ENCODE measurements at places on chromosomes 2 and 18.

DNA sequence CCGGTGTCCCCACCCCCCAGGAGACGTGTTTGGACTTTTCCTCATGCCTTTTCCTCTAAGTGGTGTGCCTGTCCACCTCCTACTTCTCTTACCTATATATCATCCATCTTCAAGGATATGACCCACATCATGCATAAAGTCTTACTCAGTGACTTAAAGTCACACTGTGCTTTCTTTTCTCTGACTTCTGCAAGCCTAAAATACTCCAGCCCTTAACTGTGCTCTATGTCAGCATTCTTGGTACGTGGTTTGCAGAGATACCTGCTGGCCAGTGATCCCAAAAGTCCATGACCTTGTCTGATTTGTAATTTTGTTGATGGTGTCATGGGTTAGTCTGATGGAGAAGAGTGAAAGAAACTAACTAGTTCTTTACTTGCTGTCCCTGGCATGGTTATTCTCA, 393.6 kb upstream of the NRP2 start:
- no peak for DNase-seq

GRCh38 chr2:190334479-190335224, 8.7 kb upstream of the INPP1 start:
- no peak for DNase-seq

- no peak for DNase-seq
Measured at GRCh38 chr2:190215620-190216019, 104.0 kb downstream of the HIBCH start.

DNA sequence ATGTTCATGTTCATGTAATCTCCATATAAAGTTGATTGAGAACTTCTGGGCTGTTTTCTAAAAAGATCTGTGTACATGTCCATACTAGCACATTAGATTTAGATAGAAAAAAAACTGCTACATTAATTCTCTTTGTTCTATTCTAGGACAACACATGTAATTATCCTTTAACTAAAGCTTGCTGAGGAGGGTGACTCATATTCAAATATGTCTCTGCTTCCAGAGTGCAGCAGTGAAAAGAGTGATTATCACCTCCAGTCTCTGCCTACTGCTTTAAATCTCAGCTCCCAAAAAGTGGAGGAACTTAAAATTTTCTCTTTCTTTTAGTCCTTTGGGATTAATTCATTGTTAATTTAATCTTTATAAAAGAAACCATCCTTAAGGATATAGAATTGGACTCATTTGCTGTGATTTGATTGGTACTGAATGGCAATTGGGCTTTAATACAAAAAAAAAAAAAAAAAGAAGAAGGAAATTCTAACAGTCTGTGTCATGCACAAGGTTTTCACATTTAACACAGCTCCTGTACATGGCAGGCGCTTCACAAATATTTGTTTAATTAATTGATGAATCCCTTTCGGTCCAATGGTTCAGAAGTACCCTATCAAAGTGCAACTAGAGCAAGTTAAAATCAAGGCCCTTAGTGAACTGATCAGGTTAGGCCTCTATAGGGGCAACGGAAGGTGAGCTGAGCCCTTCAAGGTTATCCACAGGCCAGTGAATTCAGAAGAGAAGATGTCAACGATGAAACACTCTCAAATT, 214.0 kb upstream of the KCNJ3 start:
- peak; percentile 20 for DNase-seq

- no peak for DNase-seq
Measured at GRCh38 chr2:144438801-144439631, 80.9 kb downstream of the ZEB2 start.

DNA sequence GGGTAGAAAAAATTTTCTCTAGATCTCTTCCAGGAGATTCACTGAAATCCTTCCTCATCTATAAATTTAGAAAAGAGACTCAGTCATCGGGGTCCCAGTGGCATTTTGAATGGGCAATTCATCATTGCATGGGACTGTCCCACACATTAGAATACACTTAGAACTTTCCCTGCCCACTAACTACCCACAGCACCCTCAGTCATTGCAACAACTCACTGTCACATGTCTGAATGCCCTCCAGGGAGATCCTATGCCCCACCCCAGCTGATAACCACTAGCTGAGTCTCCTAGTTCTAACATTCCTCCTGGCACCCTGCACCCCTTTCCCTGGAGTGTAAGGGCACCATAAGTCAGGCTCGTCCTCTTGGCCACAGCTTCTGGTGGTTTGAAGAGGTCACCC, 89.6 kb downstream of the INSIG2 start:
- DNase-seq, result peak; percentile 51

DNA sequence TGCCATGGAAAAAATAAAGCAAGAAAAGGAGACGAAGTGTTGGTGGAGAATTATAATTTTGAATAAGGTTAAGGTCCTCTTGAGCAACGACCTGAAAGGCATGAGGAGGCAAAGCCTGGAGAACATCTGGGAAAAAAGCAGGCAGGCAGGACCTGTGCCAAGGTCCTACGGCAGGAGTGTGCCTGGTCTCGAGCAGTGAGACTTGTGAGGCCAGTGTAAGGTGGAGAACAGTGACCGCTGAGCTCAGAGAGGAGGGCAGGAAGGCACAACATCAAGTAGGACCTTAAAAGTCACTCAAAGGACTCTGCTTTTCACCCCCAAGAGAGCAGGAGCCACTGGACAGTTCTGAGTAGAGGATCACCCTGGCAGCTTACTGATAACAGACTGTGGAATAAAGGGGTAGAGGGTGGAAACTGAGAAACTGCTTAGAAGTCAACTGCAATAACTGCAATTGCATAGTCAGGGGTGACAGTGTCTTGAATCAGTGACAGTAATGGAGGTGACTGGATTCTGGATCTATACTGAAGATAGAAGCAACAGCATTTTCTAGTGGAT, 3.5 kb downstream of the NOL10 start:
- DNase-seq, result no peak

GRCh38 chr2:107694667-107695066, 132.0 kb upstream of the RGPD4 start:
- no peak for DNase-seq

DNA sequence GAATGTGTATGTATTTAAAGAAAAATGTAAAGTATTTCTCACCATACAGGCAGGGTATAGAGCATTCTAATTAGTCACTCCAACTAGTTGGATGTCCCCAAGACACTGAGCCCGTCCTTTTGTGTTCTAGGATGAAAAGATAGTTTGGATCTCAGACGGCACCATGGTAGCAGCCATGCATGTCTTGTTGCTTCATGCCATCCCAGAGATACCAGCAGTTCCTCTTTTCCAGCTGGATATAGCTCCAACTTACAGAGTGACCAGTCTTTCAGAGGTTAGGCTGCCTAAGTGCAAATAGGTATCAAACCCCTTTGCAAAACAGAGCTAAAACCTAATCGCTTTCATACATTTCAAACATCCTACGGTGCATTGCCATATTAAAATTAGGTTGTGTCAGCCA, 275.3 kb downstream of the MTX2 start:
- no peak for DNase-seq

GRCh38 chr18:63578357-63578958, 8.7 kb upstream of the SERPINB13 start:
- peak; percentile 75 for DNase-seq

DNA sequence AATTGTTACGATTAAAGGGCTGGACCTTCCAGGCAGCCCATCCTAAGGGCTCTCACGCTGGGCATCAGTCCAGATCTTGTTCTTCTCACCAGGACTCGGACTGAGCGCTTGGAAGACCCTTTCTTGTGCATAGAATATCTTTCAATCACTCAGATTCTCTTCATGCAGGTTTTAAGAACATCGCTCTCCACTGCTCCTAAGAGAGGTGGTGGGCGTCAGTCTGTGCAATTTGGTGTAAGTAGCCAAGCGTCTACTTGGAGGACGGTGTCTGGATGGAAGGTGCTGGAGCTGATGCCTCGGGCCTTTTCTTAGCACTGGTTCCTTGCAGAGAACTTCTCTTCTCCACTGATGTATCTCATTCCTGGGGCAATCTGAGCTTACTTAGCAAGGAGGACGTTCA, 68.7 kb downstream of the ASB1 start:
- DNase-seq, result no peak

GRCh38 chr2:236237468-236238190, 26.6 kb downstream of the ASB18 start:
- no peak for DNase-seq

- peak; percentile 99 for DNase-seq
Measured at GRCh38 chr2:74178211-74179062, at the start of gene MOB1A. TSS of gene MOB1A (minus strand) at chr2:74178879. CDS start at chr2:74178674, 205 bp downstream.

DNA sequence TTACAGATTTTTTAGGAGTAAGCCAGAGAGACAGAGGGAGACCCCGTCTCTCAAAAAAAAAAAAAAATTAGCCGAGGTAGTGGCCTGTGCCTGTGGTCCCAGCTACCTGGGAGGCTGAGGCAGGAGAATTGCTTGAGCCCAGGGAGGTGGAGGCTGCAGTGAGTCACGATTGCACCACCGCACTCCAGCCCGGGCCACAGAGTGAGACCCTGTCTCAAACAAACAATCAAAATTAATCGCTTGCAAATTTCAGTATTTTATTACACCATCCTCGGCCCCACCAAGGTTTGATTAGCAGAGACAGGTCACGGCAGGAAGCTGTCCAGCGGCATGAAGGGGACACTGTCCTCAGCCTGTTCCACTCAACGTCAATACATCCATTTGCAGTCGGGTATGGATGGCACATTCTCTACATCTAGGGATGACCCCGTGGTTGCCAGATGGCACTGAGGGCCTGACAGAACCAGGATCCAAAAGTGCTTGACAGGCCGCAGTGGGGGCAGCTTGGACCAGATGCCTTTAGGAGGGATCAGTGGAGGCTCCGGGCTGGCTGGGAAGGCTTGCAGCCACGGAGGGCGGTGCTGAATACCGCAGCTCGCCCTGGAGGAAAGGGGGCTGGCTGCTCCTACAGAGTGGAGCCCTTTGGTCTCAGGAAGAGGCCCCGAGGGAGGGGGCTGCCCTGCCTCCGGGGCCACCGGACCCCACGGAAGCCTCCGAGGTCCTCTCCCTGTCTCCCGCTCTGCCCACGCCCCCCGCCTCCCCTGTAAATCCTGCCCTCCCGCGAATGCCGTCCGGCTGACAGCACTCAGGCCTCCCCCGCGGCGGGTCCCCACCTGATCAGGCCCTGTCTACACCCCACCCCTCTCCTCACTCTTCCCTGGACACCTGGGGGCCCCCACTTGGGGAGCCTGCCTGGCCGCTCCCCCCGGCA, 13.1 kb downstream of the ASPRV1 start:
- no peak for DNase-seq

DNA sequence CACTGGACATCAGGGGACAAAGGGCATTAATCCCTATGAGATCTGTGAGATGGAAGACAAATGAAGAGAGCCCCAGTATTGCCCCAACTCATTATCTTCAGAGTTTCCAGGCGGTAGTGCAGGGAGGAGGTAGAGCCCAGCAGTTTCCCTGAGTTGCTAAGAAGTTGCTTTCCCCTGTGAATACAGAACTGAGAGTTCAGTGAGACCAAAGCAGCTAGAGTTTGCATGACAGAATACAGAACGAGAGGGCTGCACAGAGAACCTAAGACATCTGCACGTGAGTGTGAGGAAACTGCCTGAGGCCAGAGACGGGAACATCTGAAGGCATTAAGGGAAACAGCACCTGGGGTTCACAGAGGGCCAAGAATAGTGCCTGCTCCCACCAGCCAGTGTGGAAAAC, 18.1 kb upstream of the PGAP1 start:
- no peak for DNase-seq

GRCh38 chr2:237222178-237222577, 136.5 kb downstream of the COPS8 start:
- DNase-seq, result no peak

DNA sequence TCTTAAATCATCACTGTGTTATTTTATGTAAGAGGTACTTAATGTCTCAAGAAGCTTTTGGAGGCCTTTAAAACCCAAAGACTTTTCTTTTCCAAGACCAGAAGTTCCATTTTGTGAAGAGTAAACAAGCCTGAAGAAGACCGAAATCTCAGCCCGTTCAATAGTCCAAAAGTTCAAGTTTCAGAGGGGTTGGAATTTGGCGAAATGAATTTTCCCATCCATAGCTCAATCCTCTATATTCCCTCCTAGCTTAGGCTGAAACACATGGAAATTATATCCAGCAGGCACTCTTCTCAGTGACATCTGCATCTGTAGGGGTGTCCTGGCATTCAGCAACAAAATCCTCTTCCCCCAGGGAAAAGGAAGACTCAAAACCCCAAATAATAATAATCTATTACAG, 344.6 kb downstream of the ARHGAP15 start:
- DNase-seq, result no peak

GRCh38 chr2:219230059-219230540, 494 bp downstream of the ANKZF1 start:
- DNase-seq, result no peak

DNA sequence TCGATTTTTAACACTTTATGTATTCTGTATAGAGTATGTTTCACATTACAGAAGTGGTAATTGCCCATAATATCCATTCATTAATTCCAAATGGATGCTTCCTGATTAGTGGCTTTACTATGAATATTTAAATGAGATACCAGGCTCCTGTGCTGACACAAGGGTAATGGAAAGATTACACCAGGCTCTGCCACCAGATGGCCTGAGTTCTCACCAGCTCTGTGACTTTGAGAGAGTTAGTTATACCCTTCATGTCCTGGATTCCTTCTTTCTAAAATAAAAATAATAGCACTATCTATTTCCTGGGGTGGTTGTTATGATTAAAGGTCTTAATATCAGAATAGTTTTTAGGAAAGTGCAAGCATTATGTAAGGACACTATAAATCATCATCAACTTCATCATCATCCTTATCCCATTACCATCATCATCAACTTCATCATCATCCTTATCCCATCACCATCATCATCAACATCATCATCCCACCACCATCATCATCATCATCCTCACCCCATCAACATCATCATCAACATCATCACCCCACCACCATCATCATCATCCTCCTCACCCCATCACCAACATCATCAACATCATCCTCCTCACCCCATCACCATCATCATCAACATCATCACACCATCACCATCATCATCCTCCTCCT, 151.8 kb downstream of the DNER start:
- no peak for DNase-seq

- peak; percentile 56 for DNase-seq
Measured at GRCh38 chr18:62450175-62450545, 72.7 kb upstream of the ZCCHC2 start.

DNA sequence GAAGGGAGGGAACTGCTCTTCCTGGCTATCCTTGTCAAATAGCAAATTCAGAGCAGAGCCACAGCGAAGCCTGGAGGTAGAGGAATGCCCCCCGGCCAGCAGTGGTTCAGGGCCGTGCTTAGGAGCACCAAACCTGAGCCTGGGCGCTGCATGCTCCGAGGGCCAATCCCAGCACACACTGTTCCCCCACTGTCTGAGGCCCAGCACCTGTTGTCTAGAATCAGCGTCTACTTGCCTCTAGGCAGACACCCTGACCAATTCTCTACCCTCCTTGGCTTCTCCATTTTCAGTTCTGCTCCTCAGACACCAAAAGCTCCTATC, 177.6 kb upstream of the PKDCC start:
- DNase-seq, result peak; percentile 61

DNA sequence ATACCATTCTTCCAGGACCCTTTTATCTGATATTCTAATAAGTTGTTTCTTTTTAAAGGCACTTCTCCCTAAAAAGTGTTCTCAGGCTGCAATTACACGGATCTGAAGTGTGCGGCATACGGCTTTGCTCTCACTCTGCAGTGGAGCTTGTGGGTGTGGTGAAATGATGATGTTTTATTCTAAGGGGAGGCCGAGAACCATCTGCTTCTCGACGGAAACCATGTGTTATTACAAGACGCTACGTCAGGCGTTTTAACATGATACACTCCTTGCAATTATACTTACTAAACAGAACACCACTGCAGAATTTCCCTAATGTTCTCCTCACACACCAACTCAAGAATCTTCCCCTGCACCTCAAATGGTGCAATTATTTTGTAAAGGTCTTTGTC, 34.9 kb upstream of the CTDP1 start:
- no peak for DNase-seq

Data from myocyte (in vitro differentiated cells).